Stimulated activated CD8-positive, alpha-beta memory T cell treated with anti-CD3 and anti-CD28 coated beads, Interleukin-7, amount 100 ng/mL, for 24 hours (primary cell): ENCODE measurements at places on chromosomes 6 and 20.
A peak's percentile ranks its signal among the peaks of the same experiment; 100 is the strongest.

DNA sequence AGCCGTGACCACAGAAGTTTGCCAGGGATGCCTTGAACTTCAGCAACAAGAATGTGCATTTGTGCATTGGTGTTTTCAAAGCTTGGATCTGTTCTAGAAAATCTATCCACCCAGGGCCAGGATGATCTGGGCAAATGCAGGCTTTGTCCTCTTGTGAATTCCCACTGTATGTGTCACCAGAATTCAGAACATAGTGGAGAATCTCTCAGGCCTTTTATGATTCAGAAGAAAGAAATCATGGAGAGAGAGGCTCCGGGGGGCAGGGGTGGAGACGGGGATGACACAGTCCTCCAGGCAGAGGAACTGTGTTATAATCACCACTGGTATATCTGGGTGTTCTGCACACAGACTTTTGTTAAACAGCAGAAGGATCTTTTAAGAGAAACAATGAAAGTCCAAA lies 304.1 kb downstream of the CDH4 start:
- no peak for DNase-seq

GRCh38 chr6:150299873-150300485 lies 68.8 kb upstream of the IYD start:
- DNase-seq = no peak

- DNase-seq = no peak
Observed at GRCh38 chr20:10596710-10597121, 77.1 kb downstream of the JAG1 start.

- no peak for DNase-seq
Observed at GRCh38 chr6:155314773-155315515, 660 bp upstream of the TFB1M start.

GRCh38 chr20:50221501-50222308 lies 31.1 kb downstream of the CEBPB start:
- DNase-seq = no peak

DNA sequence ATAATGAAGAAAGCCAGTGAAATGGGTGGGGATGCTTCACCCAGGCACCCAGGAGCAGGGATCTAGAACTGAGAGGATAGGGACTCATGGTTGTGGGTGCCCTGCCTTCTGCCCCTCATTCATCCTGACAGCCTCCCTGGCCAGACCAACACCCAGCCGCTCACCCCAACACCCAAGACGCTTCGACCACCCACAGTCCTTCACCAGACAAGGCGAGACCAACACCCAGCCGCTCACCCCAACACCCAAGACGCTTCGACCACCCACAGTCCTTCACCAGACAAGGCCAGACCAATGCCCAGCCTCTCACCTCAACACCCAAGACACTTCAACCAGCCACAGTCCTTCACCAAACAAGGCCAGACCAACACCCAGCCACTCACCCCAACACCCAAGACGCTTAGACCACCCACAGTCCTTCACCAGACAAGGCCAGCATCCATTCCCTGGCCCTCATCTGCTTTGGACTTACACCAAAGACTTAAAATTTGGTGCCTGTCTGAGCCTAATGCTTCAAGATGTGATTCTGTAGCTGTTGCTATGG lies 131.5 kb downstream of the ANKRD60 start:
- DNase-seq = no peak

DNA sequence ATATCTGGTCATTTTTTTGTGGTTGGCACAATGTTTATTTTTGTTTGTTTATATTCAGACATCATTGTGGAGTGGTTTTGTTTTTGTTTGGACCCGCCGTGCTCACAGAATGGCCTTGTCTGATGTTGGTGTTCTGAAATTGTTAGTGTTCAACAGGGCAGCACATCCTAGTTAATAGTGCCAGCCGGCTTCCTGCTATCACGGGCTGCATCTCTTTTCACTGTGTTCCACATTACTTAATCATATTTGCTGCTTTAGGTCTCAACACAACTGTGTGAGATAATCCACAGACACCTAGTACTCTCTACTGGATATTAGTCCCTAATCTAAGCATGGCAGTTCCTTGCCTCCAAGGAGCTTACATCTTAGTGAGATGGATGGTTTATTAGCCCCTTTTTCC lies 2.8 kb upstream of the EIF2S2 start:
- DNase-seq = no peak

DNA sequence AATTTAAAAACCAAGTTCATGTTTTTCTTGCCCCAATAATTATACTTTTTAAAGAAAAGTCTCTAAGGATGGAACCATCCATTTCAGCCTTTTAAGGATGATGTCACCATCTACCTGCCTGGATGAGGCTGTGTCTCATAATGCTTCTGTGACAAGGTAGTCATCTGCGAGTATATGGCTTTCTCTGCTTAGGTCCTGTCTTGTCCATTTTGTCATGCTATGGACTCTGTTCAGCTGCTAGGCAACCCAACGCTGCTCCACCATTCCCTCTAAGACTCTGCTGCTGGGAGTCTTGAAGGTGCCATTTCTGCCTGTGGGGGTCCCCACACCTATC lies 459.8 kb upstream of the RUNX2 start:
- DNase-seq = no peak

DNA sequence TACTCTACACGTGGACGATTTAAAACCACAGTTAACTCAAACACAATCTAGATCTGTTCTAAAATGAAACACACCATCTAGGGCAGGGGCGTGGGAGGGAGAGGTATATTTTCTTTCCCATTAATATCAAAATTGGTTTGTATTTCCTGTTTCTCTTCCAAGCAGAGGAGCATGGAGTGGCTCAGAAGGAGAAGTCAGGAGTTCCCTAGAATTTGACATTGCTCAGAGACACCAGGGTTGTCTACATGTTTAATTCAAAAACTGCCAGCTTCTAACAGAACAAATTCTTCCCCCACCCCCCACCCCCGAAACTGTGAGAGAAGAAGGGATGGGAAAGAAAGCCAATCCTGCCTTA lies 2.3 kb downstream of the PREX1 start:
- no peak for DNase-seq

- DNase-seq = no peak
Observed at GRCh38 chr6:122947355-122947754, 48.7 kb upstream of the CLVS2 start.

DNA sequence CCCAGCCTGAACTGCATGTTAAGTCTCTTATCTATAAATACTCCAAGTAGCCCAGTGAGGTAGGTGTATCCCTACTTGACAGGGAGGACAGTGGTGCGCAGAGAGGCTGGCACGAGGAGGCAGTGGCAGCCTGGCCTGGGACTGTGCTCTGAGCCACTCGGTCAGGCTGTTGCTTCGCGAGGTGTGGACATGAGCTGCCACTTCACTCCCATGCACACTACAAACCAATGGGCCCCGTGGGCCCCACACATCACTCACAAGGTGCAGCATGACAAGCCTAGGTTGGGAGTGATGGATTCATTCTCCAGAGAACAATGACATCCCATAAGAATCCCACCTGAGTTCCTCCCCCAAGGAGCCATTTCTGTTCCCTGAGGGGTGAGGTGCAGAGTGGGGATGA lies 54.9 kb downstream of the TMEM242 start:
- no peak for DNase-seq

DNA sequence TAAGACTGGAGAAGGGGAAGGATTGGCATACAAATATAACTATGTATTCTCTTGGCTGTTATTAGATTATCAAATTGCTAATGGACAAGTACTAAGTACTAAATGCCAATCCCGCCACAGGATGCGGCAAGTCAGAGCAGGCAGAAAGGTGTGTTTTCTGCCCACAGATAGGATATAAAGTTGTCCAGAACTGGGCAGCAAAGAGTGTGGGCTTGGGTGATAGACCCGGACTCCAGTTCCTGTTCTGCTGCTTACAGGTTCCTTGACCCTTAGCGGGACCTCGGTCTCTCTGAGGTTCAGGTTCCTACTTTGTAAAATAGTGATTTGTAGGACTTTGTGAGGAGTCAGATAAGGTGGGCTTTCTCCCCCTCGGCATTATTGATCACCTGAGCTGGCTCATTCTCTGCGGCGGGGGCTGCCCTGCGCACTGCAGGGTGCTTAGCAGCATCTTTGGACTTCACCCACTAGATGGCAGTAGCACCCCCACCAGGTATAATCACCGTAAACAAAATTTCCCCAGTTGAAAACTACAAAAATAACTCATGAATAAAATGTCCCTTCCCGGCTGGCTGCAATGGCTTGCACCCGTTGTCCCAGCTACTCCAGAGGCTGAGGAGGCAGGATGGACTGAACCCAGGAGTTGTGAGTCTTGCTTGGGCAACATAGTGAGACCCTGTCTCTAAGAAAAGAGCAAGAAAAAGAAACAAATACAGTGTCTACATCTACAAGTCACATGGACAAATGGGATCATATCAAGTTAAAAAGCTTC lies 193.1 kb downstream of the DOK5 start:
- peak; percentile 7 for DNase-seq

GRCh38 chr6:137740967-137741761 lies 125.9 kb upstream of the TNFAIP3 start:
- no peak for DNase-seq

GRCh38 chr6:159106627-159107241 lies 61.9 kb upstream of the TAGAP start:
- DNase-seq = peak; percentile 81

GRCh38 chr20:324177-325044 lies 941 bp upstream of the SOX12 start:
- DNase-seq = peak; percentile 82

- DNase-seq = no peak
Observed at GRCh38 chr6:140744659-140745320, 1370.3 kb upstream of the CITED2 start.

DNA sequence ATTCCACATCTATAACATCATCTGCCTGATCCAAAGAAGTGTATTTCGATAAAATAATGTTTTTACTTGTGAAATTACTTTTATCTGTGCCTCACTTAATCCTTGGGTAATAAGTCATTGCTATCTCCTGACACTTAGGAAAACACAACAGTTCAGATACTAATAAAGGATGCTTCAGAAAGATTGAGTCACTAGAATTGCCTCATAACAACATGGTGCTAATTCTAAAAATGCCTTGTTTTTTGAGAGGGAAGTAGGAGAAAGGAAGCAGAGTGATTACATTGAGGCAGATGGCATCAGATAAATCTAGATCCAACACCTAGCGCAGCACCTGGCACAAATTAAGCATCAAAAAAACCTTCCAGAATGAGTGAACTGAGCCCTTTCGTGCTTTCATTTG lies 69.0 kb downstream of the NCOA7 start:
- DNase-seq = no peak

DNA sequence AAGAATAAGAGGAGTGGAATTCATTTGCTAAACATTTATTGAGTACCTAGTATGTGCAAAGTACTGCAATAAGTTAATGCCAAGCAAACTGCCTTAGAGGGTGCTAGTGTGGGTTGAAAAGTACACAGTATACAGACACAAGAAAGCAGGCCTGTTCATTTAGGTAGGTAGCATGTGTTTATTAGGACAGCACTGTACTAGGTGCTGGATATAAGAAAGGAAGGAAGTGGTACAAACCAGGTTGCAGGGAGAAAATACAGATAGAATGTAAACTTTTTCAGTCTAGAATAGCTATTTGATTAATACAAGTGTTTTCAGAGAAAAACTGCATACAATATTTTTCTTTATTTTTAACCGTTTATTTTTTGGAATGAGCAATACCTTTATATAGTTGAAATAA lies 68.1 kb downstream of the PHF20 start:
- no peak for DNase-seq

- no peak for DNase-seq
Observed at GRCh38 chr6:41996997-41997396, 53.3 kb upstream of the TAF8 start.

DNA sequence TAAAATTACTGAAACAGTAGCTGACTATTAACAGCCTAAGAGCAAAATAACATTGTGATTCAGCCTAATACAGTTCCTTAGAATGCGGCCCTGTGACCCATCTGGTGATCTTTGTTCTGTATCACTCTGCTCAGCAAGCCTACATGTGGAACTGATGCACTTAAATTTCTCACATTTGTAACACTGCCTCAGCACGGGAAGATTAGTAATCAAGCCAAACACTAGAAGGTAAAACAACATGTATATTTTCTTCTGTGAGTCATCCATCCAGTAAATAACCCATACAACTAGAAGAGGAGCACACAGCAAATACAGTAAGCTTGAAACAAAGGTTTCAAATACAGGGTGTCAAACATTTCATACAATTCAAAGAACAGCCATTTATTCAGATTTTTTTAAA lies 189.7 kb upstream of the NOX3 start:
- DNase-seq = no peak

DNA sequence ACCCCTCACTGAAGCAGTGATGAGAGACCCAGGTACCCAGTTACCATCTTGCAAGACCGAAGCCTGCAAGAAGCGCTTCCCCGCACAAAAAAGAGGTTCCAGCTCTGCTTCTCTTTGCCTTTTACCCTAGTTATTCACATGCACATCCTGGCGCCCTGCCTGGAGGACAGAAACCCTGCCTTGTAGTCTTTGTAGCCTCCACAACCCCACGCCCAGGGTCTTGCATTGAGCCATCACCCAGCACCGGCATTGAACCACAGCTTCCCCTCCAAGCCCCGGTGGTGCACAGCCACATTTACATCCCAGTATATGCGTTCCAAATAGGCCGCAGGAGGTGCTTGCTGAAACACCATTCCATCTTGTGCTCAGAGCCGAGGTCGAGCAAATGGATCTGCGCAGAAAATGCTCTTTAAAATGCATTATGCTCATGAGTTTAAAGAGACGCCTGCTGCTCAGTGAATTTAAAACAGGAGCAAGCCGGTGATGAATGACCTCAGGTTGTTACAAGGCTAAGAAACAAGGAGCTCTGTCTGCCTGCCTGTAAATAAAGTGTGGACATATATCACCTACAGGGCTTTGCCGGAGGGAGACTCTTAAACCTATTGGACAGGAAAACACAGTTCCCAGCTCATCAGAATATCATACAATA lies 61.7 kb downstream of the GNAS-AS1 start:
- DNase-seq = no peak

DNA sequence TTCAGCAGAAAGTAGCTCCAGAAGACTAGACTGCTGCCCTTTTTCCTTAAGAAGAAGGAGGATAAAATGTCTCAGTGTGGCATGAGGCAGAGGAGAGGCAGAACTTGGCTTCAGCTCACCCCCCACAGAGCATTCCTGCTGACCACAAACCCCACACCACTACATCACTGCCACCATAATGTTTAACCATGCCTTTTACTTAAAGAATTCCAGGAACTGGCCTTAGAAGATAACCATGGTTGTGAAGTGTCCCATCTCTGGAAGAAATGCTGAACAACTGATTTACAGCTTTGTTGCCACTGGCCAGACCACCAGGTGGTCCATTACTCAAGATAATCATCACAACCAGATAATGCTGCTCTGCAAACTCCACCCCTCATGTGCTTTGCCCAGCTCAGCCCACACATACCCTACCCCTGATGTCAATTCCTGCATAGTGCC lies 154.1 kb downstream of the CD24 start:
- DNase-seq = no peak

GRCh38 chr20:59671661-59672471 lies 67.5 kb downstream of the PHACTR3 start:
- DNase-seq = no peak
